Right ventricle myocardium inferior (tissue), 1 donor: ENCODE measurements at places on chromosomes 7 and 10.

GRCh38 chr10:33085313-33085833 is 127.3 kb upstream of the ITGB1 start:
- no peak for DNase-seq

GRCh38 chr7:1313613-1314012 is 80.9 kb downstream of the UNCX start:
- DNase-seq = peak; percentile 62

DNA sequence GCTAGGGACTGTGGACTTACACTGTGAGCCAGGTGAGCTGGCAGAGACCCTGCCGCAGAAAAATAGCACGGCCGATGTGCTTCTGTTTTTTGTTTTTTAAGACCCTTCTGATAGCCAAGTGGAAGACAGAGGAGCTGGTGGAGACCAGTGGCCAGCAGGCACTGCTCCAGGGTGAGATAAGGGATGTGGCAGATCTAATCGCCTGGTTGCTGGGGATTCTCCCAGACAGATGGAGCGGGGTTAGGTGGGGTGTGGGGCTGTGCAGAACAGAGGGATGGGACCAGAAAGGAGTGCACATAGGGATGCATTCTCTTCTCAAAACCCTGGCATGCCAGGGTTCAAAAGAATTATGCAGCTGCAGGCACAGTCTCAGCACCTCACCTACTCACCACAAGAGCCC is 82.2 kb downstream of the VOPP1 start:
- DNase-seq = no peak

DNA sequence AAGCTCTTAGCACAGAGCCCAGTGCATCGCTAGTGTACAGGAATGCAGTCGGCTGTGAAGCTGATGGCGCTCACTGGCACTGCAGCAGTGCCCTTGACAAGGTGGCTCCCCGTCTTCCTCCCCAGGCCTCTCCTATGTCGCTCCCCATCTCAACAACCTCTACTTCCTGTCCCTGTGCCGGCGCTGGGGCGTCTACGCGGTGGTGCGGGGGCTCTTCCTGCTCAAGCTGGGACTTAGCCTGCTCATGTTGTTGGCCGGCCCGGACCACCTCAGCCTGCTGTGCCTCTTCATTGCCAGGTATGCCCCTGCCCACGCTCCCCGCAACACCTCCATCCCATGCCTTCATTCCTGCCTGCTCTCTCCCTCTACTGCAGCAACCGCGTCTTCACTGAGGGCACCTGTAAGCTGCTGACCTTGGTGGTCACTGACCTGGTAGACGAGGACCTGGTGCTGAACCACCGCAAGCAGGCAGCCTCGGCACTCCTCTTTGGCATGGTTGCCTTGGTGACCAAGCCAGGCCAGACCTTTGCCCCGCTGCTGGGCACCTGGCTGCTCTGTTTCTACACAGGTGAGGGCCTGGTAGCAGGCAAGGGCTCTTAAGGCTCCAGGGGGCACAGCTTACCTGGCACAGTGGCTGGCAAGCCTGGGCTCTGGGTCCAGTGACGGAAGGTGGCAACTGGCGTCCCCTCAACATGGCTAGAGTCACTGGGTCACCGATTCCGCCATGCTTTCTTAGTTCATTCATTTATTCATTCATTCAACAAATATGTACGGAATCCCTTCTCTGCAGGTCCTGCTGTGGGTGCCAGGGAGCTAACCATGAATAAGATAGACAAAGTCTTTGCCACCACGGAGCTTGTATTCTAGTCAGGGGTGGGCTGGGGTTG is 22.3 kb upstream of the C10orf95 start:
- DNase-seq = no peak
